ENCODE measurements at places on chromosomes 2 and 18. TPM values are rescaled to one million over a fixed set of nuclear protein-coding genes. Genes with fewer than 3 reads are reported as not detected.

ASAP2 gene
- total RNA-seq, result 0.30 TPM

COQ10B gene
- 51.4 TPM for total RNA-seq

DNA sequence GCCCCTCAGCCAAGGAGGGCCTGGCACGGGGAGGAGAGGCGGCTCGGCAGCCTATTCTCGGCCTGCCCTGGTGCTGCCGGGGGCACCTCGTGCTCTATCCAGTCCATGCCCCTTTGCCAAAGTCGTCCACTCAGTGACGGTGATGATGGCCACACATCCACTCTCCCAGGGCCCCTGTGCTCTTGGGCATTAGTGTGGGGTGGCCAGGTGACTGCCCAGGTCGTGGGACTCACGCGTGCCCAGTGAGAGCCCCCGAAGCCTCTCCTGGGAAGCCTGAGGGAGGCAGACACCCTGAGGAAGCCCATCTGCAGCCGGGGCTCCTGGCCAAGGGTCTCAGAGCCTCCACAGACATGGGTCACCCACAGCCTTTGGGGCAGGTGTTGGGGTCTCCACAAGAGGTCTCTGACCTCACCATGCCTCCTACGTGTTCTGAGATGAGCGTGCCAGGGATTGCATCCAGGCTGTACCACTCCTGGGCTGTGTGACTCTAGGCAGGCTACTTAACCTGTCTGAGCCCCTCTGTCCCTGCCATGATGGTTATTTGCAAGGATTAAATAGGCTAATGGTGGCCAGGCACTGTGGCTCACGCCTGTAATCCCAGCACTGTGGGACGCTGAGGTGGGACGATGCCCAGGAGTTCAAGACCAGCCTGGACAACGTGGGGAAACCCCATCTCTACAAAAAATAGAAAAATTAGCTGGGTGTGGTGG lies 12.9 kb downstream of the RAMP1 start:
- no peak for DNase-seq

- no peak for DNase-seq
Measured at GRCh38 chr18:26722565-26722931, 143.0 kb downstream of the AQP4 start.

DNA sequence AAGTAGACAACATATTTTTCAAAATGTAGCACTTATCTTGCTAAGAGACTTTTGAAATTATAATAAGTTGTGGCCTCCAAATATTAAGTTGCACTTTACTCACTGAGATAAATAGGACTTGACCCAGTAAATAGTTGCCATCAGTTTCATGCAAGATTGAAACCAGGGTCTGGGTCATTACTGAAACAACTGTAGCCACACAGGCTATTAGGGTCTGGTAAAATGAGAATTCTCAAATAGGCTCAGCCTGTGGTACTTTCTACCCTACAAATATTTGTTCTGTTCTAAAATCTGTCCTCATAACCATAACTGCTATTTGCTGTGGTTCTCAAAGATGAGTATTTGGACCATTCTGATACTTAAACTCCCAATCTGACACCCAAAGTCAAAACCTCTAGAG lies 115.4 kb upstream of the STK17B start:
- DNase-seq, result no peak

DNA sequence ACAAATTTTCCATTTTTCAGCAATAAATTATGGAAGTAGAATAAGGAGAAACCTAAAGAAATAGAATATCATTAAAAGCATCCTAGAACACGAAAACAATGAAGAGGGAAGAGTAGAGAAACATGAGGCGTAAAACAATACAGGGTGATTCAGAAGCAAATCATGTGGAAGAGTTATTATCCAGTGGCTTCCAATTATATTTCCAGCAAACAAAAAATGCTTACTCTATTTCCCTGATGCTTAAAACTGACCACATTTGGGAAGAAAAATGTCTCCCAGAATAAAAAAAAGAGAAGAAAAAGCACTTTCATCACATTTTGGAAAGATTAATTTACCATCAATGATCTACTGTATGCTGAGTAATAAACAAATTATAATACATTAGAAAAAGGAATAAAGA lies 192.6 kb downstream of the CD226 start:
- DNase-seq, result no peak

DNA sequence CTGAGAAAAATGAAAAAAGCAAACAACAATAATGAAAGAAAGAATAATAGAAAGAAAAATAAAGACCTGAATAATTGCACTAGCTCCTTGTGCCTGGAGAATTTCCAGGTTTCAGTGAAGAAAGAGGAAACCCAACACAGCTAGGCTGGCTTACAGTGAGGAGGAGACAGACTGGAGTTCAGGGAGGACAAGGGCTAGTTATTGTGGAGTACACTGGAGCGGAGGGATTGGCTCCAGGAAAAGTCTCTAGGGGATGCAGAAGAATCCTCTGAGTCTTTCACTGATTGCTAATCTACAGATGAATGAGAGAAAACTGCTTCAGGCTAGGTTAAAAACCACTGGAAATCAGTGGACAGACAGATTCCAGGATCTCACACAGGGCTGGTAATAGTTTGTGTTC lies 163.6 kb upstream of the RBMS1 start:
- no peak for DNase-seq

DNA sequence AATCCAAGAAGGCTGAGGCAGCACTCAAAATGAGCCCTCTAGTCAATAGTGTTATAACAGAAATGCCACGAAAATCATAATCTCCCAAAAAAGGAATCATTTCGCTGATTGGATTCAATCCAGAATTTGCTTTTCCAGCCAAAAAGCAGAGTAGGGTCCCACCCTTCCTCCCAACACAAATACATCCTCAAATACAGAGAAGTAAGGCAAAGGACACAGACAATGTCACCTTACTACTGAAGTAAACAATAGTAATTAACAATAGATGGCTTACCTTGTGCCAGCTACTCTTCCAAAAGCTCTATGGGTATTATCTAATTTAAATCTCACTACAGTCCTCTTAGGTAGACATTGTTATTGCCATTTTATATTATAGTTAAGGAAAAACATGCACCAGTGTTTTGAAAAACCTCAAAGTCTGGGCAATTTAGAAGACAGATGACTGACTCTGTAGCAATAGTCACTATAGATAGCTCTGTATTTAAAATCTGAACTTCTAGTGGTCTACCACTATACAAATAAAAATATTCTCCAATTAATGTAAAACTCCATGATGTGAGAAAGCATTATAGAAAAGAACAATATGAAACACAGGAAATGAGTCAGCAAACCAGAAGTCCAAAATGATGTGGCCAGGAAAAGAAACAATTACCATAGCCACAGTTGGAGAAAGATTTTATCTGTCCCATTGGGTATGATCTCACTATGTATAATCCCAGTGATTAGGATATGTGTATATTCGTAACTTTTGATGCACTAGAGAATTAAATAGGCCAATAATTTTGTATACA lies 305.0 kb upstream of the ERBB4 start:
- DNase-seq, result no peak

GRCh38 chr2:15346624-15347023 lies 214.5 kb downstream of the NBAS start:
- no peak for DNase-seq
